Stimulated activated CD8-positive, alpha-beta memory T cell treated with anti-CD3 and anti-CD28 coated beads, Interleukin-15, amount 100 ng/mL, for 24 hours (primary cell): ENCODE measurements at places on chromosomes 1 and 21.

- DNase-seq = peak; percentile 9
Observed at GRCh38 chr1:59759156-59759925, 55.4 kb upstream of the HOOK1 start.

DNA sequence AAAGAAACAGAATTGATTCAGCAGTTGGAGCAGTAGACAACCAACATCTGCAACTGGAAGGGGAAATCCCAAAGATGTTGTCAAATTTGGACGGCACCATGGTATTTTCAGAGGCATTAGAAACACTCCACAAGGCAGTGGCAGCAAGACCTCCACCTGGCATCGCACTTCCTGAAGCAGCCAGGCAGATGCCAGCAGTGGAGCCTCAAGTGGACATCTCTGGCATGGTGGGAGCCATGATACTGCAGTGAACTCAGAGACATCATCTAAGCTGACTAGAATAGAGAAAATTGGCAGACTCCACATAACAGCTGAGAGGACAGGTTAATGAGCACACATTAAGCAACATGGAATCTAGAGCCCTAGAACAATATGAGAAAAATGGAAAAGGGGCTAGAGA lies 33.9 kb upstream of the RGS8 start:
- DNase-seq = no peak

GRCh38 chr1:27668808-27669723 lies 2.9 kb downstream of the IFI6 start:
- peak; percentile 85 for DNase-seq

DNA sequence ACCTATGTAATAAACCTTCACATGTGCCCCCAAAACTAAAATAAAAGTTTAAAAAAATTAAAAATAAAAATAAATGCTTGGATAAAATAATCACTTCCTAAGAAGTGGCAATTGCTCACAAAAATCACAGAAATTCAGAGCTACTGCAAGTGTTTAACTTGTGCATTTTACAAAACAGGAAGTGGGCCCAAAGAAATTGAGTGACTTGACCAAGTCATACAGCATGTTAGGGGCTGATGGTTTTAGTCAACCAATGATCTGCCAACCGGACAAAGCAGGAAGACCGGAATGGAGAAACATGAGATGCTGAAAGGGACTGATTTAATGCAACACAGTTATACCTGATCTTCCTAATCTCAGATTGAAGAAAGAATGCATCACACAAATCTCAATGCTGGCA lies 96.5 kb downstream of the SMYD2 start:
- no peak for DNase-seq

GRCh38 chr1:204493984-204494280 lies 673 bp downstream of the PIK3C2B start:
- DNase-seq = no peak

GRCh38 chr1:50419907-50420677 lies 3.2 kb downstream of the DMRTA2 start:
- no peak for DNase-seq

DNA sequence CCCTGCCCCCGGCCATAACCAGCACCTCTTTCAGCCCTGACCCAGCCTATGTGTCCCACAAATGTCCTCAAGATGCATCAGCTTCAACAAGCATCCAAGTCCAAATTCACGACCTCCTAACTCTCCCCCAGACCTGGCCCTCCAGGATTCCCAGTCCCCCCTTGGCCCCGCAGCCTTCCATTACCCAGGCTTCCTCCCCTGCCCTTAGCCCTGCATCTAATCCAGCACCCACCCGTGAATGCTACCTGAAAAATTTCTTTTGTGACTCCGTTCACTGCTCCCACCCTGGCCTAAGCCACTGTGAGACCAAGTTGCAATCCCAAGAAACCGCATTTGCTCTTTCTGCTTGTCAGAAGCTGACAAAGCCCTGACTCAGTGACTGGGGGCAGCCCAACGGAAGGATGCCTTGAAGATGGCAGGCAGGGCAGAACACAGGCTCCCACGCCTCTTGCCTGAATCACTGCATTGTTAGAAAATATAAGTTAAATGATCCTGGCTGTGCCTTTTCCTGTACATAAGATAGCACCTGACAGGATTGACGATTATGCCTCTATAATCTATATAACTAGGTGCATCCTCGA lies 939 bp upstream of the MFAP2 start:
- DNase-seq = no peak

DNA sequence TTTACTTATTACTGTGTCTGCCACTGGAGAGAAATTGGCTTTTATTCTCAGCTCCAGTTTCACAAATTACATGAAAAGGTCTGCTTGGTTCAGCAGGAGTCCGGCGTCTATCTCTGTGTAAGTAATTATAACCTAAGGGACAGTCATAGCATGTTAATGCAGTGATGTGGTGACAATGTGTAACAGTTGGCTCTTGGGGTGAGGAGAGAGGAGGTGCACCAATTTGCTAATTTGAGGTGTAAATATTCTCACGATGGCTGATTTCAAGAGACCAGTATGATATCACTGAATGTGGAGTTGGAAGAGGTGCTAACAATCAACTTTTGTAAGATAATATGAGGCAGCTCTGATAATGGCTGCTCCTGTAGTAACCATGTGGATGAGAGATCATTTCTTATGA lies 86.1 kb downstream of the CTH start:
- no peak for DNase-seq

GRCh38 chr1:181083842-181084605 lies 4.5 kb upstream of the IER5 start:
- no peak for DNase-seq

DNA sequence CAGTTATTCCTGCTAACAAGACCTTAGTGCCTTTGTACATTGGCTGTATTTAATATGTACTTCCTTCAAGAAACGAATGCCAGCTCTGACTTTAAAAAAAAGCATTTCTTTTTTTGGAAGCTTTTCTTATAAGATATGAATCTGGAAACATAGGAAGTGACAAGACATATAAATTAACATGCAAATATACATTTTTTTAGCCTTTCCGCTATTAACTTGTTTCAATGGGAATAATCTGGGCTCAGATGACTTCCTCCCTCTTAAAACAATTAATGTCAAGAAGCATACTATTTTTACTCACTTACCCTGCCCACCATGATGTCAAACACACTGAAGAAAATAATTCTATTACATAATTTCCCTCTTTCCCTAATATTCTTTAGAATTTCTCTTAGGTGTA lies 1.4 kb downstream of the DENND1B start:
- no peak for DNase-seq

DNA sequence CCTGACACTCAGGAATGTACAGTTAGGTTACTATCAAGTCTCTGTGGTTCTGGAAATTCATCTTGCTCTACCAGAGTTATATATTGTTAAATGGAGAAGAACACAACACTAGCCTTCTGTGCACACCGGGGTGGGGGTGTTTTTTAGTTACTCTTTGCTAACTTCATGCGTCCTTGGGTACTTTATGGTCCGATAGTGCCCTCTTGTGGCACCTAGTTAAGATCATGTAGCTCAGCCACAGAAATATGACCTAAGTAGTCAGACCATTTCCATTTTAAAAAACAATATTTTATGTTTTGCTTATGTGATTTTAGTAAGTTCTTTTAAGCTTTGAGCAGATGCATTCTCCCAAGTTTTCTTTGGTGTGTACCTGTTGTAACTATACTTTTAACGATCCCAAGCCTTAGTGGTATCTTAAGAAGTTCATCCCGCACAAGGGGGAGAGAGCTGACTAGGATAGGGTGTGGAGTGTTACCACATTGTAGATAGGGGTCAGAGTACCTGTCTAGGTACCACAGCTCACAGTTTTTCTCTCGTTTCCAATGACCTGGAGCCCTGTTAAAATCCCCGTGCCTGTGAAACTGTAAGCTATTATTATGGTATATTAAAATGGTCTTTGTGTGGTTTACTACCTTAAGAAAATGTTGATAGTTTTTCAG lies 20.6 kb upstream of the SH3D21 start:
- DNase-seq = no peak

- DNase-seq = no peak
Observed at GRCh38 chr21:33539616-33540015, 2.3 kb downstream of the GART start.

- DNase-seq = no peak
Observed at GRCh38 chr1:3745590-3746381, 6.5 kb upstream of the CCDC27 start.

DNA sequence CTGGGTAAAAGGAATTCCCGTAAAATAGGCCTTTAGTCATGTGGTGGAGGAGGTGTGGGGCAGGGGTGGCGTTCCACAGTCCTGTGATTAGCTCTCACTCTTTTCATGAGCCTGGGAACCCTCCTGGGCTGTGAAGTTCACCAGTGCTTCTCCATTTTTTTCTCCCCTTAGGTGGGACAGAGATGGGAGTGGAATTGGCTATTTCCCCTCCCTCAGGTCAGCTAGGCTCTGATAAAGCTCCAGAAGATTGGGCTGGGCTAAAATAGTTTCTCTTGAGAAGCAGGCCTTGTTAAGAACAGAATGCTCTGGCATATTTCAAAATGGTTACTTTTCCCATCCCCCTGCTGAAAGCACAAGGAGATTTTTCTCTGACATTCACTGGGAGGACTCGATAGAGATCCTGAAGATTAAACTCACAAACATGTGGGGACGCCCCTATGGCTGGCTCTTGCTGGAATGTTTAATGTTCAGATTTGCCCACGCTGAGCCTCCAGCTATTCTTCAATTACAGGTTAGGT lies 33.4 kb upstream of the SLC2A1 start:
- DNase-seq = no peak

GRCh38 chr1:100746542-100746932 lies 27.0 kb downstream of the VCAM1 start:
- no peak for DNase-seq

DNA sequence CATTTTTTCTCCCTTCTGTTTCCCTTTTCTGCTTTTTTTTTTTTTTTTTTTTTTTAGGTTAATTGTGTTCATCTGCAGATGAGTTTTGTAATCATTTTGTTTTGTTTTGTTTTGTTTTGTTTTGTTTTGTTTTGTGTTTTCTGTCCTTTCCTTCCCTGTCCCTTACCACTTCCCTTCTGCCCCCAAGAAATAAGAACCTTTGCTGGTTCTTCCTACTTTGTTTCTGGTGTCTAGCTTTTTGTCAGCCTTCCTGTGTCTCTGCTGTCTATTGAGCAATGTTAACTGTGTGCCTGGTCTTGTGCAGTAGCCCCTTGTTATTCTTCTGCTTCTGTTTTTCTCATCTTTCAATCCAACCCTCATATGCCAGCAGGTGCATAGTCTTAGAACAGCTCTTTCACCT lies 46.0 kb downstream of the MPZL1 start:
- no peak for DNase-seq

DNA sequence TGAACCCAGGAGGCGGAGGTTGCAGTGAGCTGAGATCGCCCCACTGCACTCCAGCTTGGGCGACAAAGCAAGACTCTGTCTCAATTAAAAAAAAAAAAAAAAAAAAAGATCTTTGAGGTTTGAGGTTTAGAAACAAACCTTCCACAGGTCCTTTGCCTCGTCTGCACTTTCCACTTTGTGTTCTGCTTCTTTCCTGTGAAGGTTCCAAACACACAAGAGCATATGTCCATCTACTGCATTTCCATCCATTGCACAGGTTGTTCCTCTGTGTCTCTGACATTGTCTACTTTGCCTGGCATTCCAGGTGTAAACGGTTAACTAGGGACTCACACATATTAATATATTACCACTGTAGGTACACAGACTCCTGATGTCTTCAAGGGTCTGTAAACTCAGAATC lies 40.1 kb downstream of the DSTYK start:
- DNase-seq = no peak

- DNase-seq = no peak
Observed at GRCh38 chr1:241767737-241768136, 80.3 kb upstream of the EXO1 start.

- DNase-seq = no peak
Observed at GRCh38 chr21:39705849-39706248, 39.1 kb upstream of the IGSF5 start.
